Upper lobe of left lung (tissue), 6 donors: ENCODE measurements at places on chromosomes 12 and 14. TPM values are rescaled to one million over a fixed set of nuclear protein-coding genes. Genes with fewer than 3 reads are reported as not detected.

The RFX4 gene
- not detected for total RNA-seq

The GLI1 gene
- total RNA-seq: not detected

The FAM90A1 gene
- total RNA-seq: not detected

The FGF6 gene
- total RNA-seq: not detected

- DNase-seq: no peak
- no peak overlapping the region for H3K4me3 ChIP-seq
- peaks cover 18% of the 10 kb centered on the region for H3K4me1 ChIP-seq
- no peak overlapping the region for H3K27ac ChIP-seq
These were observed 22.9 kb downstream of the SLC48A1 start for GRCh38 chr12:47795814-47796411.

DNA sequence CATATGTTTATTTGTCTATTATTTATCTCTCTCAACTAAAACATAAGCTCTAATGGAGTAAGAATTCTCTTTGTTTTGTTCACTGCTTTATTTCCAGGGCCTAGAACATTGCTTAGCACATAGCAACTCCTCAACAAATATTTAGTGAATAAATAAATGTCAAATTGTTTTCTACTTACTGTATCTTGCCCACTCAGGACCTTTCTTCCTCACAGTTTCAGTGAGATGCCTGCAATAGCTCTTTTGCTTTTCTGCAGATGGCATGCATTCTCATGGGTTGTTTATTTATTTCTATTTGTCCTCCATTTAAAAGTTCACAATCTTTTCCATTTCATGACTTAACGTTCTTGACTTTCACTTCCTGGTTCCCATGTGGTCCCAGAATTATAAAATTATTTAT, 94.9 kb upstream of the TTC7B start:
- no peak for DNase-seq
- no peak overlapping the region for H3K27ac ChIP-seq
- H3K4me3 ChIP-seq: no peak overlapping the region
- no peaks in the 10 kb centered on the region for H3K4me1 ChIP-seq

DNA sequence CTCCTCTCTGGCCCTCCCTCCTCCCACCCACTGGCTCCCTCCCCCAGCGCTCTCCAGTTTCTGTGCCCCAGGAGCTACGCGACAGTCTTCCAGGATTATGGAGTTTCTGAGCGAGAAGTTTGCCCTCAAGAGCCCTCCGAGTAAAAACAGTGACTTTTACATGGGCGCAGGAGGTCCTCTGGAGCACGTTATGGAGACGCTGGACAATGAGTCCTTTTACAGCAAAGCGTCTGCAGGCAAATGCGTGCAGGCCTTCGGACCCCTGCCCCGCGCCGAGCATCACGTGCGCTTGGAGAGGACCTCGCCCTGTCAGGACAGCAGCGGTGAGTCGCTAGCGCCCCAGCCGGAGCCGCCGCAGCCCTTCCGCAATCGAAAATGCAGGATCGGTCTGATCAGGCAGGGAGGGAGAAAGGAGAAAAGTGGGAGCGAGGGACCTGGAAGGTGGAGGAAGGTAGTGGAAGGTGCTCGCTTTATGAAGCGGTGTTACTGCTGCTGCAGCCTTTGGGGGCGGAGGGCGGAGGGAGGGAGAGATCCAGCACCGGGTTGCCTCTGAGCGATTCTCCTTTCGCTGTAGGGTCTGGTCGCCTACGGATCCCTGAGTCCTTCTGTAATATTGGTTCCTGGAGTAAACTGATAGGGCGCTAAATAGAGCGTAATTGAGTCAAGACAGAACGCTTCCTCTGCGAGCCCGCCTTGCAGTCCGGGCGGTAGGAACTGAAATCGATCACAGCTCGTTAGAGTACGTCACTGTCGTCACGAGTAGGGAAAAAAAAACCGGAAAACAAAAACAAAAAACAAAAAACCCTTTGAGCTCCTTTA, at the start of gene ALX1:
TSS of gene ALX1 (plus strand) at position 56 of the 819 bp plus-strand sequence. CDS start at position 98, 42 bp downstream.
- peaks cover 45% of the 10 kb centered on the region for H3K27me3 ChIP-seq
- no peaks in the 10 kb centered on the region for H3K36me3 ChIP-seq
- H3K4me3 ChIP-seq: peak within 1 kb of the TSS; percentile 29
- peaks cover 19% of the 10 kb centered on the region for H3K4me1 ChIP-seq
- no peak for DNase-seq
- no peak within 1 kb of the TSS for H3K27ac ChIP-seq

DNA sequence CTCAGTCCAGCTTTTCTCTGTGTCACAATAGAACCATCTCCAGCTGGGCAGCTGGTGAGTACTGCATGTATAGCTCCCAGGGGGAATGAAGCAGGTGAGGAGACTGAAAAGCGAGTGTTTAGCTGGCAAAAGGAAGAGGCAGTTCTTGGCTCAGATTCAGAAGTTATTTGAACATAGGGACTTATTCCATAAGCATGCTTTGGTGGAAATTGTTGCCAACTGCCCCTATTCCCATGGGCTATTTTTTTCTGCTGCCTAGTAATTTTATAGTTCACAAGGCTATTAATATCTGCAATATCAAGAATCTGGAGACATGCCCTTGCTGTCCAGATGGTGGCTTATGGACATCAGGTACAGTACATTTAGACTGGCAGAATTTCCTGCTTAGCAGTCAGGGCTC, 1112.7 kb downstream of the LRFN5 start:
- no peaks in the 10 kb centered on the region for H3K36me3 ChIP-seq
- DNase-seq: no peak
- no peak overlapping the region for H3K27ac ChIP-seq
- H3K4me3 ChIP-seq: no peak overlapping the region
- no peaks in the 10 kb centered on the region for H3K4me1 ChIP-seq

DNA sequence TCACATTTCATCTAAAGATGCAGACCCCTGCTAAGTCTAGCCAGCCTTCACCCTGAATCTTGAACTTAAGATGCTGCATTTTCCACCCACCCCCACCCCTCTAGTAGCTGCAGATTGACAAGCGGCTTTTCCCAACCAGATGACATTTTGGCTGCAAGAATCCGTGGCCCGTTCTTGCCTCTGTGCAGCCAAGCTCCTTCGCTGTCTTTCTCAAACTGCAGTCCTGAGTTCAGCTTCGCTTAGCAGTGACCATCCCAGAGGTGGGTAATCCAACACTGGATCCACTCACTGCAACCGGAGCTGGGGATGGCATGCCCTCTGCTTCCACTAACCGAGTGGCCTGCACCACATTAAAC, 765 bp upstream of the NFYB start:
- H3K27ac ChIP-seq: peak overlapping the region; percentile 90
- H3K4me1 ChIP-seq: peaks cover 22% of the 10 kb centered on the region
- H3K4me3 ChIP-seq: no peak overlapping the region
- no peak for DNase-seq

DNA sequence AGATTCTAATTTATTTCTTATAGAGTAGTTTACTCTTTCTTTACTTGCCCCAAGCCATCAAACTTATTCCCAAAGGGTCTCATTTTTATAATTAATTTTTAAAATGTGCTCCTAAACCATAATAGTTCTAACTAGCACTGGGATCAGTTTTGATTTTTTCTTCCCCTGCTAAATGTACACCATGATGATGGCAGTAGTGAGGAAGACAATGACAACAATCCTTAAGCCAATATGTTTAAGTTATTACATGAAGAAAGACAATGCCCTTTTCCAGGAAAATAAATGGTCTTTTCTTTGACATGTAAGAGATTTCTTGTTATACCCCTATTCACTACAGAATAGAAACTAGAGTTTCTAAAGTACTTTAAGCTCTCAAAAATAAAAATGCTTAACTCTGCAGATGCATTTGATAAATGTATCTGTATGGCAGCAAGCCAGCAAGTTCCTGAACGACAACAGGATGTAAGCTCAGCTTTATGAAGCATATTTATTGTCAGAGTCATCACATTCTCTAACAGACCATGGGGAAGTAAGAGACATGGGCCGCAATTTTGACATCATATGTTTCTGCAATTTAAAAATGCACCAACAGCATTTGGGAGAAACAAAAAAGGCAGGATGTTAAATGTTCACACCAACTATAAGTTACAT, 36.0 kb upstream of the SNX6 start:
- no peak for DNase-seq
- H3K27ac ChIP-seq: no peak overlapping the region
- no peak overlapping the region for H3K4me3 ChIP-seq
- H3K4me1 ChIP-seq: peaks cover 3% of the 10 kb centered on the region
- H3K36me3 ChIP-seq: no peaks in the 10 kb centered on the region

DNA sequence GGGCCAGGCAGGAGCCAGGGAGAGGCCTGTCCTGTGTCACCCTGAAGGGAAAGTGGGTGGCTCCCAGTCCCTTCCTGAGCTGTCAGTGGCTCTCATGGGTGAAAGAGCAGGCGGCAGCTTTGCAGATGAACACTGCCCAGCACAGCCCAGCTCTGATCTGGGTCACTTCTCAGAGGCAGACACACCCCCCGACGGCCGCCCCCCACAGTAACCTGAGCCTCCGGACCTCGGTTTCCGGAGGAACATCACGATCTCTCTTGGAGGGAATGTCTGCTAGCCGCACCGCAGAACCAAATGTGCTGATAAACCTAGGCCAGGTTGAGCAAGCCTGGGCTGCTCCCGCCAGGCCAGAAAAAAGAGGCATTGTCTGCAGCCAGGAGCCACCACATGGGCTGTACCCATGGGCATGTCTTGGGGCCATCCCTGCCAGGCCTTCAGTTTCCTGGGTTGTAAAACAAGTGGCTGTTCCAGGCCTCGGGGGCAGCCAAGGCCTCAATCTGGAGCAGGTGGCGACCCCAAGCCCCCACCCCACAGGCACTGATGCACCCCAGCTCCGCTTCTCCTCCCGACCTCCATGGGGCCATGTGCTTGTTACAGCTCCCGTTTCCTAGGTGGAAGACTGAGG, 57.6 kb downstream of the NCOR2 start:
- peaks cover 3% of the 10 kb centered on the region for H3K36me3 ChIP-seq
- H3K27ac ChIP-seq: peak overlapping the region; percentile 69
- H3K27me3 ChIP-seq: no peaks in the 10 kb centered on the region

DNA sequence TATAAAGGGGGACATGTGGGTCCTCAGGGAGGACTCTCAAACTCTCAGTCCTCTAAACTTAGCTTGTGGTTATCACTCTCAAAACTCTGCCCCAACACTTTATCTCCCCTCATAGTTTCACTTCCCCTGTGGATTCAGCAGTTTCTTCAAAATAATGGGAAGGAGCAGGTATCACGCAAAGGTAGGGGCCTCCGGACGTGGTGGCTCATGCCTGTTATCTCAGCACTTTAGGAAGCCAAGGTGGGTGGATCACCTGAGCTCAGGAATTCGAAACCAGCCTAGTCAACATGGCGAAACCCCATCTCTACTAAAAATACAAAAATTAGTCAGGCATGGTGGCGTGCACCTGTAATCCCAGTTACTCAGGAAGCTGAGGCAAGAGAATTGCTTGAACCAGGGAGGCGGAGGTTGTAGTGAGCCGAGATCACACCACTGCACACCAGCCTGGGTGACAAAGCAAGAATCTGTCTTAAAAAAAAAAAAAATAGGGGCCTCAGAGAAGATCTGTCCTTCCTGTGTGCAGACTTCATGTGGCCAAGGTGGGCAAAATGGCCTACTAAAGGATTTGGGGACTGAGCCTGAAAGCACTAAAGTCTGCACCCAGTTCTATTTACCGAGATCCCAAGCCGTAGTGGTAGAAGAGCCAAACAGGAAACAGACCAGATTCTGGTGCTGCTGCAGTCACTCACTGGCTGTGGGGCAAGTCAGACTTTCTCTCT, 6.4 kb downstream of the ITGB7 start:
- no peak overlapping the region for H3K27ac ChIP-seq
- no peaks in the 10 kb centered on the region for H3K36me3 ChIP-seq
- no peak overlapping the region for H3K4me3 ChIP-seq
- DNase-seq: no peak
- H3K27me3 ChIP-seq: no peaks in the 10 kb centered on the region

DNA sequence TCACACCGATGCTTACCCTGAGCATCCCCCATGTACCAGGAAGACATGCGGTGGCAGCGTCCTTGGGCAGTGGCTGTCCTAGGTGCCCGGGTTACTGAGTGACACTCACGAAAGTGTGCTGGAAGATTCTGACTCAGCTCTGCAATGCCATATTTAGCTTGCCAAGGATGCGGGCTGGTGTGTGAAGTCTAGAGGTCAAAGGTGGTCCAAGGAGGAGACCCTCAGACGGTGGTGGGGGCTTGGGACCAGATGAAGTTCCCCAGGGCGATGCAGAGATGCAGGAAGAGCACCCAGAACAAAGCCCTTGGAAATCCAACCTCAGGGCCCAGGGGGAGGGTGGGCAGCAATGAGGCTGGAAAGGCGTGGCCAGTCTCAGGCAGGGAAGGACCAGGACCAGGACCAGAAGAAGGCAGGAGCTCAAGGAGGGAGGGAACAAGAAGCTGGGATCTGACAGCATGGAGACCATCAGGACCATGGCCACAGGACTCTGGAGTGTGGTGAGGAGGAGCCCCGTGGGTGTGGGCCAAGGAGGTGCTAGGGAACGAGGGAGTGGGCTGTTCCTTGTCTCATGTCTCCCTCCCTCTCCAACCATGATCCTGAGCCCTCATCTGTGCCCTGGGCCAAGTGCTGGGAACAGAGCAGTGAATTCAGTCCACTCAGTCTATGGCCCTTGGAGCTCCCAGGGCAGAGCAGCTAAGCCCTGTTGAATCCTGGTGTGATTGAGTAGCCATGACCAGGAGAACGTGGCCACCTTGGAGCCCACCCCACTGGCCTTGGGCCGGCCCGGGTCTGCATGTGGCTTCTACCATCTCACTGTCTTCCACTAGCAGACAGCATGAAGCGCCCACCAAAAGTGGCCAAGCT, 310.1 kb upstream of the DIO3 start:
- H3K4me3 ChIP-seq: no peak overlapping the region
- H3K27me3 ChIP-seq: no peaks in the 10 kb centered on the region
- DNase-seq: no peak

DNA sequence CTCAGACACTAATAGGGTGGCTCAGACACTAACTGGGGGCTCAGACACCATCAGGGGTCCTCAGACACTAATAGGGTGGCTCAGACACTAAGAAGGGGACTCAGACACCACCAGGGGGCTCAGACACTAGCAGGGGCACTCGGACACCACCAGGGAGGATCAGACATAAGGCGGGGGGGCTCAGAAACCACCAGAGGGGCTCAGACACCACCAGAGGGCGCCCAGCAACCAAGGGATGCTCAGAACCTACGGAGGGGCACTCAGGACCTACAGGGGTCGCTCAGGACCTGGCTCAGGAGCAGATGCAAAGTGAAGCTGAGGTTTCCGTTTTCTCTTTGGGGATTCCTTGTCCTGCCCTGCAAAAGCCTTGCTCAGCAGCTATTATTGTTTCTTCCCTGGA, 448.5 kb downstream of the TMEM121 start:
- no peaks in the 10 kb centered on the region for H3K36me3 ChIP-seq
- H3K4me3 ChIP-seq: no peak overlapping the region
- peak; percentile 1 for DNase-seq
- H3K27me3 ChIP-seq: no peaks in the 10 kb centered on the region
- H3K4me1 ChIP-seq: no peaks in the 10 kb centered on the region

GRCh38 chr14:75646762-75647161, 13.9 kb downstream of the ERG28 start:
- H3K4me3 ChIP-seq: no peak overlapping the region
- no peak for DNase-seq
- peak overlapping the region; percentile 52 for H3K27ac ChIP-seq
- peaks cover 36% of the 10 kb centered on the region for H3K4me1 ChIP-seq
- no peaks in the 10 kb centered on the region for H3K27me3 ChIP-seq

DNA sequence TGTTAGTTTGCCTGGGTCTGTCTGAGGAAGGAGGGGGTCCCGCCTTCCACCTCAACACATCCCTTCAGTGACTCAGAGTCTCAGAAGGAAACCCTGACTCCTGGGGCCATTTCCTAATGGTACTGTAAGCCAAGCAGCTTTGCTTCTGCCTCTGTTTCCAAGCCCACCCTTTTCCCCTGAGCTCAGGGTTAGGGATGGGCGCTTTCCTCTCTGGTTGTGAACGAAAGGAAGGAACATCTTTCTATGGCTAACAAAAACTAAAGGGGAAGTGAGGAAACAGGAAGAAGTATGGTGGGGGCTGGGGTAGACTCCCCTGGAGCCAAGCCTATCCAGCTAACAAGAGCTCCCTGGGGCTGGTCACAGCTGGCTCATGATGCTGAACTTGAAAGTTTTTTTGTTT, 11.6 kb upstream of the UNC119B start:
- H3K4me1 ChIP-seq: peaks cover 19% of the 10 kb centered on the region
- H3K4me3 ChIP-seq: no peak overlapping the region
- peaks cover 60% of the 10 kb centered on the region for H3K36me3 ChIP-seq
